ENCODE measurements at places on chromosomes 13 and 19. TPM values are rescaled to one million over a fixed set of nuclear protein-coding genes. Genes with fewer than 3 reads are reported as not detected.

The F7 gene
- total RNA-seq = not detected

- no peaks in the 10 kb centered on the region for H3K27me3 ChIP-seq
- H3K4me3 ChIP-seq = no peak overlapping the region
- DNase-seq = no peak
- H3K27ac ChIP-seq = no peak overlapping the region
- no peaks in the 10 kb centered on the region for H3K36me3 ChIP-seq
These were observed 10.5 kb upstream of the NTN5 start for GRCh38 chr19:48683349-48683748.

DNA sequence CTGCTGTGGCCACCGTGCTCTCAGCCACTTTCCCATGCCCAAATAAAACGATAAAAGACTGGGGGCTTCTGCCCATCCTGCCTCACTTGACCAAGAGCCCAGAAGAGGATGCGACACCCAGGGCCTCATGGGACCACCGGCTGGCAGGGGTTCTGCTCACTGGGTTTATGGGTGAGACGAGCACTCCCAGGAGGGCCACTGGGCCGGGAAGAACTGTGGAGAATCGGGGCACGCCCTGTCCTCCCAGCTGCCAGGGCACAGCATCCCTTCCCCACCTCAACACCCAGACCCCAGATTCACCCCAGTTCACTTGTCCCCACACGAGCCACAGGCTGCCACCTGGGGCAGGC lies 4.7 kb upstream of the F10 start:
- no peaks in the 10 kb centered on the region for H3K27me3 ChIP-seq
- H3K4me1 ChIP-seq = no peaks in the 10 kb centered on the region
- H3K4me3 ChIP-seq = no peak overlapping the region
- no peak overlapping the region for H3K27ac ChIP-seq
- H3K36me3 ChIP-seq = no peaks in the 10 kb centered on the region

GRCh38 chr13:44146138-44146537 lies 227.5 kb upstream of the SERP2 start:
- no peaks in the 10 kb centered on the region for H3K27me3 ChIP-seq
- H3K4me1 ChIP-seq = peaks cover 11% of the 10 kb centered on the region
- no peak for DNase-seq
- H3K36me3 ChIP-seq = no peaks in the 10 kb centered on the region
- H3K27ac ChIP-seq = no peak overlapping the region

- DNase-seq = no peak
- no peaks in the 10 kb centered on the region for H3K27me3 ChIP-seq
- no peak overlapping the region for H3K27ac ChIP-seq
- H3K4me1 ChIP-seq = peaks cover 32% of the 10 kb centered on the region
- H3K36me3 ChIP-seq = no peaks in the 10 kb centered on the region
These were observed 2.4 kb downstream of the HPN start for GRCh38 chr19:35043906-35044305.

DNA sequence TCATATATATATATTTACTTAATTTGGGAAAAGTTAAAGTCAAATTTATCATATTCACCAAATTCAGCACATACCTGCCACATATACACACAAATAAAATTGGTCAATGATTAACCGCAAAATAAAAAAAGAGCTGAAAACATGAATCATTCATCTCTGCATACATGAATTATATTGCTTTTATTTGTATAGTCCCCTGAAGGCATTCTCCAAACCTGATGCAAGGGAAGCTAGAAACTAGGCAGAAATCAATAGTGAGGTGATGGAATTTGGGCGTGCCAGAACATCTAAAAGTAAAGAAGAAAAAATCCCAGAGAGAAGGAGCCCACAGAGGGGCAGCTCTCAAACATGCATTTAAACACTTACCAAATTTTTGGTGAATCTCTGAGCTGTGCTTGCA lies 60.1 kb downstream of the UFM1 start:
- no peaks in the 10 kb centered on the region for H3K4me1 ChIP-seq
- no peaks in the 10 kb centered on the region for H3K27me3 ChIP-seq
- no peak overlapping the region for H3K27ac ChIP-seq
- no peak overlapping the region for H3K4me3 ChIP-seq
- DNase-seq = no peak

DNA sequence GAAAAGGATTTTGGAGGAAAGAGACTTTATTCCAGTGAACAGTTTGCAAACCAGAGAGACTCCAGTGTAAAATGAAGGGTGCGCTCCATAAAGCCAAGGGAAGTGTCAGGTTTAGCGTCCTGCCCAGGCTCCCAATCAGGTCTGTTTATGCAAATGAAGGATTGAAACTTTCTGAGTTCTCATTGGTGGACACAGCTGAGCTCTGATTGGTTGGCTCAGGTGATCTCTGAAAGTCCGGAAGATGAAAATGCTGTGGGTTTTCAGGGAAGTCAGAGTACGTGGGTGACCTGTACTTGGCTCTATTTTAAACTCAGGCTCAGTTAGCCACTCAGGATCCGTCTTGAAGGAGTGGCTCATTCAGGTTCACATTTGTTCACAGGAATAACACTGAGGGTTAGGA lies 28.7 kb upstream of the CD33 start:
- no peak for DNase-seq
- no peaks in the 10 kb centered on the region for H3K4me1 ChIP-seq
- H3K36me3 ChIP-seq = no peaks in the 10 kb centered on the region
- no peak overlapping the region for H3K27ac ChIP-seq

The POLRMT gene
- total RNA-seq = 103 TPM

The STOML3 gene
- total RNA-seq = not detected

The ZNF701 gene
- total RNA-seq = 51.7 TPM

DNA sequence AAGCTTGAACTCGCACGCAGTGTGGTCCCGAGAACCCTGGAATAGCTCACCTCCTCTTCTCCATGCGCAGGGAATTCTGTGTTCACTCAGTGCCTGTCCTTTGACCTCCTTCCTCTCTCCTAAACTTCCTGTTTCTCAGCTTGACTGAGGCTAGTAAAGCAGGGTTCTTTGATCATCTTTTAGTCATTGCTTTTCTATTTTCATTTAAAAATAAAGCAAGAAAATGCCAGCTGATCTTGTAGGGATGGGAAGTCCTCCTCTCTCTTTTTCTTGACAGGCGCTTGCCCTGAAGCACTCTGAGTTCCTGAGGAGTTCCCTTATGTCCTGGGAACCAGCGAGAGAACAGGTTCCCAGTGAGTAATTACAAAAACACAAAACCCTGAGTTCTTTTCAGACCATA lies 62.8 kb downstream of the ARHGEF7 start:
- no peaks in the 10 kb centered on the region for H3K27me3 ChIP-seq
- peak overlapping the region; percentile 72 for H3K27ac ChIP-seq
- no peaks in the 10 kb centered on the region for H3K36me3 ChIP-seq

- peaks cover 31% of the 10 kb centered on the region for H3K4me1 ChIP-seq
These were observed 27.9 kb downstream of the PAN3 start for GRCh38 chr13:28166257-28166656.

- H3K27me3 ChIP-seq = no peaks in the 10 kb centered on the region
- DNase-seq = no peak
- no peak overlapping the region for H3K27ac ChIP-seq
- no peak overlapping the region for H3K4me3 ChIP-seq
These were observed 5.0 kb upstream of the MICU2 start for GRCh38 chr13:21608961-21609360.

The KLK15 gene
- not detected for total RNA-seq

DNA sequence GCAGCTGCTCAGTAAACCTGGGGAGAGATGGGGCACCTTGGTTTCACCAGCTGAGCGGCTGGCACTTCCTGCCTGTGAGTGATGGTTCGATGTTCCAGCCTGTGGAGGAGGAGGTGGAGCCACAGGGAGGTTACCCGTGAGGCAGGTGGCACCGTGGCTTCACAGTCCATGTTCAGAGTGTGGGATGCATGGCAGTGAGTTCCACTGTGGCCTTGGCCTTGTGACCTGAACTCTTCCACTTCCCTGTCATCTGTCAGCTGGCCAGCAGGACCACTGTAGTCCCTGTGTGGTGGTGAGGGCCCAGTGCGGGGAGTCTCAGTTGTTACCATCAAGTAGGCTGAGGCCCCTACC lies 16.9 kb downstream of the SMARCA4 start:
- no peak overlapping the region for H3K27ac ChIP-seq
- no peak for DNase-seq
- H3K36me3 ChIP-seq = no peaks in the 10 kb centered on the region
- peaks cover 5% of the 10 kb centered on the region for H3K4me1 ChIP-seq
- H3K4me3 ChIP-seq = no peak overlapping the region
- no peaks in the 10 kb centered on the region for H3K27me3 ChIP-seq

DNA sequence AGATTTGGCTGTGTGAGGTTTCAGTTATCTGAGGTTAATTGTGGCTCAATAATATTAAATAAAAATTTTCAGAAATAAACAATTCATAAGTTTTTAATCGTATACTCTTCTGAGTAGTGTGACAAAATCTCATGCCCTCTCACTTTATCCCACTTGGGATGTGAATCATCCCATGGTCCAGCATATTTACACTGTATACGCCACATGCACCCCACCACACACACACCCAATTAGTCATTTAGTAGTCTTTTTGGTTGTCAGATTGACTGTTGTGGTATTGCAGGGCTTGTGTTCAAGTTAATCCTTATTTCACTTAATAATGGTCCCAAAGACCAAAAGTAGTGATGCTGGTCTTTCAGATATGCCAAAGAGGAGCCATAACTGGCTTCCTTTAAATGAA lies 66.4 kb upstream of the PCDH9 start:
- no peak overlapping the region for H3K27ac ChIP-seq
- H3K4me1 ChIP-seq = no peaks in the 10 kb centered on the region
- no peaks in the 10 kb centered on the region for H3K27me3 ChIP-seq
- no peak for DNase-seq
- no peaks in the 10 kb centered on the region for H3K36me3 ChIP-seq

The RUBCNL gene
- total RNA-seq = not detected

- H3K4me3 ChIP-seq = no peak overlapping the region
- no peak for DNase-seq
- H3K4me1 ChIP-seq = peaks cover 14% of the 10 kb centered on the region
- peaks cover 8% of the 10 kb centered on the region for H3K36me3 ChIP-seq
These were observed 16.3 kb downstream of the EPS8L1 start for GRCh38 chr19:55091955-55092354.

- no peak overlapping the region for H3K4me3 ChIP-seq
- H3K4me1 ChIP-seq = no peaks in the 10 kb centered on the region
- no peaks in the 10 kb centered on the region for H3K36me3 ChIP-seq
- peak; percentile 37 for DNase-seq
- no peak overlapping the region for H3K27ac ChIP-seq
These were observed 40.7 kb upstream of the MEDAG start for GRCh38 chr13:30865123-30866049.

GRCh38 chr19:16319481-16319880 lies 5.1 kb upstream of the KLF2 start:
- H3K4me3 ChIP-seq = no peak overlapping the region
- H3K27me3 ChIP-seq = no peaks in the 10 kb centered on the region
- DNase-seq = no peak
- H3K4me1 ChIP-seq = peaks cover 24% of the 10 kb centered on the region
